ENCODE measurements at places on chromosomes 3 and 15.

- DNase-seq, result no peak
Observed at GRCh38 chr3:112115806-112116383, 17.2 kb downstream of the GCSAM start.

GRCh38 chr15:70348226-70348543, 250.5 kb upstream of the TLE3 start:
- no peak for DNase-seq

DNA sequence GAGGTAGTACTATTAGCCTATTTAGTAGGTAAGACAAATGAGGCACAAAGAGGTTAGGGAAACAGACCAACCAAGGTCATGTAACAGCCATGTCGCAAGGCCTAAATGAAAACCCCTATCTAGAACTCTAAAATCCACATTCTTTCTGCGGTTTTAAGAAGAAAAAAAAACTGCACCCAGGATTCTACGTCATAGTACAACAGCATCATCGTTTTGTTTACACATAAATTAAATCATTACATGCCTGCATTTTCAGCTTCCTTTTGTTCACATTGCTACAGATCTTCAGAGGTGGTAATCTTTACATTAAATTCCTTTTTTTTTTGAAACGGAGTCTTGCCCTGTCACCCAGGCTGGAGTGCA, 548 bp upstream of the PSMD6 start:
- no peak for DNase-seq

GRCh38 chr15:61083081-61083787, 145.9 kb downstream of the RORA start:
- DNase-seq, result no peak

DNA sequence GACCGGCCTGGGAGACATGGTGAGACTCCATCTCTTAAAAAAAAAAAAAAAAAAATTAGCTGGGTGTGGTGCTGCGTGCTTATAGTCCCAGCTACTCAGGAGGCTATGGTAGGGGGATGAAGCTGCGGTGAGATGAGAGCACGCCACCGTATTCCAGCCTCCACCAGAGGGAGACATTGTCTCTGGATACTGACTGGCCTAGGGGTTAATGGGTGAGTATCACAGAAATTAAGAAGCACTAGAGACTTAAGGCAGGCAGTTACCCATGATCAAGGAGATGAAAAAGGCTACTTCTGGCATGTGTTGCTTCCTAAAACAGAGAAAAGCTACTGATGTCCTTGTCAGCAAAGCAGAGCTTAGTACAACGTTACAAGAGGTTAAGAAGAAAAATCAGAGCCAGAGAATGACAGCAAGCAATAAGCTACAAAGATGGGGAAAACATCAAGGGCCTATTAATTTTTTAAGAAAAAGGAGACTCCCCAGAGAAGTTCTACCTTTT, 8.6 kb downstream of the TFRC start:
- no peak for DNase-seq

GRCh38 chr3:5262507-5262906, 75.0 kb downstream of the EDEM1 start:
- no peak for DNase-seq

DNA sequence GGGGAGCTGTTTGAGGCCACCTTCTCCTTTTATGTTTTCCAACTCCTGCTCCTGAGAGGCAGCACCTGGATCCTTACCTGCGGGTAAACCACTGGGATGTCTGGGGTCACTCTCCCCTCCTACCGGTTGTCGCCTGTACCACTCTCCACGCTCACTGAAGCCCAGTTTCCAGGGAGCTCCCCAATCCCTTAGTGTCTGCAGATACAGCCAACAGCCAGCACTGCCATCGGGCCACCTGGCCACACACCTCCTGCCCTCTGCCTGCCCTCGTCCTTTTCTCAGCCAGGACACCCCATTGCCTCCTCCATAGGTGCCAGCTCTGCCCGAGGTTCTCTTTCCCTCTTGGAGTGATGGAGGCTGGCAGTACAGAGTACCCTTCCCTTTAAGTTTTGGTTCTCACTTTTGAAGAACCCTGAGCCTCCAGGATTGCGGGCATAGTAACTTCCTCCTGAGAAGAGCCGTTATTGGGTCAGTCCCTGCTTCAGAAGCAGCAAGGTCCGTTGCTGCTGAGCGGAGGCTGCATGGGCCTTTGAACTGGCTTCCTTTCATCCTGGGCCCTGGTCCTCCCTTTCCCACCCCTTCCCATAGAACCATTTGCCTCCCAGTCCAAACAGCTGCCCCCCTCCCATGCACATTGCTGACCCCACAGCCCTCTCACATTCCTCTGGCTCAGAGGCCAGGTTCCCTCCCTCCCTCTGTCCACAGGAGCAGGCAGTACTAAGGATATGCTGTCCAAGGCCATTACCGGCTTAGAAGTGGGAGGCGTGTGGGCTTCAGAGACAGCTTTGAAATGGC, 30.9 kb downstream of the ARNT2 start:
- no peak for DNase-seq

DNA sequence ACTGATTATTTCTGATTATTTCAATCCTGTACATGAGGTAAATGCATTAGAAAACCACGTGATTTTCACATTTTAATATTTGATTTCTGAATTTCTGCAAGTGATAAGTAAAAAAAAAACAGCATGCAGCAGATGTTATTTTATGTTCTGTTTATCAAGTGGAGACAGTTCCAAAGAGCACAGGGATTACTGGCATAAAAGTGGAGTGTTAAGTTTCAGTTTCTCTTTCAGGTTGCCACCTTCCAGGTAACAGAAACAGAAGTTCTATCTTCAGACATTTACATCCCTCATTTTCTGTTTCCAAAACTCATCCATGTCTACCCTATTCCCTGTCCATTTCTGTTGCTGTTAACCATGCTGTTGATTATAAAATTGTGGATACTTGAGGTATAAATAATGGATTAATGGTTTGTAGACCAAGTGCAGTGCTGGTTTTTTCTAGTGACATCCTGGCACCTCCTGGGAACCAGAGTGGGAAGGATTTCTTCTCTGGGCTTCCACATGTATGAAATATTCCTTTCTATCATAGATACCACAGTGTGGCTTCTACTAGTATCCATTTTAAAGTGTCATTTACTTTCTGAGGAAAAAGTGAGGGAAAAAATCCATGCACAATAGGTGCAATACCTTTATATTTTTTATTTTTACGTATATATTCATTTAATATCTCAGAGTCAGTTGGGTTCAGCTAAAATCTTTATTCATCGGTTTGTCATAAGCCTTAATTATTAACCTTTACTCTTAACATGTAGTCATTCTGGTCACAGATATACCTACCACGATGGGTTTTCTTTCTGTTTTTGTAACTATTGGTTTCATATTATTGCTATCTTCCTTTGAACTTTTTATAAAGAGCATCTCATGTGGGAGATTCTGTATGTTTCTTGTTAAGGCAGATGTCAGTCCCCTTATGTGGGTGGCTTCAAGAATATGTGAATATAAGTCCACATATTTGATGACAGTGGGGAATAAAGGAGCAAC, 1010.0 kb downstream of the SQOR start:
- no peak for DNase-seq

- DNase-seq, result peak; percentile 48
Observed at GRCh38 chr3:179147514-179147872, 664 bp upstream of the PIK3CA start.

GRCh38 chr15:38782156-38782555, 217.5 kb upstream of the RASGRP1 start:
- DNase-seq, result no peak

DNA sequence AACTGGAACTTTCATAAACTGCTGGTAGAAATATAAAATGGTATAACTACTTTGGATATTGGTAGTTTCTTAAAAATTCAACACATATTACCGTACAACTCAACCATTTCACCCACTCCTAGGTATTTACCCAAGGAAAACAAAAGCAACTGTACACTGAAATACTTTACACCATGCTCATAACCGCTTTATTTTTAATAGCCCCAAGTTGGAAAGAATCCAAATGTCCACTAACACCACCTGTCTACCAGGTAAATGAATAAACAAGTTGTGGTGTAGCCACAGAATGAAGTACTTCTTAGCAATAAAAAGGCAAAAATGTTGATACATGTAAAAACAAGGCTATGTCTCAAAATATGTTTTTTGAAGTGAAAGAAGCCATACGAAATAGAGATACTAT, 215.9 kb upstream of the PEX5L start:
- DNase-seq, result no peak

- DNase-seq, result peak; percentile 14
Observed at GRCh38 chr3:10351013-10351735, 30.3 kb upstream of the SEC13 start.

GRCh38 chr3:175932586-175932985, 1073.5 kb downstream of the NAALADL2 start:
- no peak for DNase-seq

GRCh38 chr3:78351334-78351733, 1311.4 kb downstream of the ROBO2 start:
- DNase-seq, result no peak

DNA sequence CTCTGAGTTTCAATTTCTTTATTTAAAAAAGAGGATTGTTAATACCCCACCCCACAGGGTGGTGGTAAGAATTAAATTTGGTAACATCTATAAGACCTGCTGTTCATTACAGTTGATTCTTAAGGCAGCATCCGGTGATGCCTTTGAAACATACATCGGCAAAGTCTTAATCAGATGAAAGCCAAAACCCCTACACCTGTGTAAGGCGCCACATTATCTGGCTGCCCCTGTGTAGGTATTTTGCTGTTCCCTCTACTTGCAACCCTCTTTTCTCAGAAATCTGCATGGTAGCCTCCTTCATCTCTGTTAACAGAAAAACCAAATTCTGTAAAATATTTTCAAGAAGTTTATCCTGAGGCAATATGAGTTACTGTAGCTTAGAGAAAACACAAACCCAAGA, 90.0 kb downstream of the ST6GAL1 start:
- no peak for DNase-seq

- no peak for DNase-seq
Observed at GRCh38 chr3:155673421-155673820, 71.5 kb downstream of the PLCH1 start.

- DNase-seq, result no peak
Observed at GRCh38 chr3:101284757-101285156, 35.6 kb downstream of the IMPG2 start.

DNA sequence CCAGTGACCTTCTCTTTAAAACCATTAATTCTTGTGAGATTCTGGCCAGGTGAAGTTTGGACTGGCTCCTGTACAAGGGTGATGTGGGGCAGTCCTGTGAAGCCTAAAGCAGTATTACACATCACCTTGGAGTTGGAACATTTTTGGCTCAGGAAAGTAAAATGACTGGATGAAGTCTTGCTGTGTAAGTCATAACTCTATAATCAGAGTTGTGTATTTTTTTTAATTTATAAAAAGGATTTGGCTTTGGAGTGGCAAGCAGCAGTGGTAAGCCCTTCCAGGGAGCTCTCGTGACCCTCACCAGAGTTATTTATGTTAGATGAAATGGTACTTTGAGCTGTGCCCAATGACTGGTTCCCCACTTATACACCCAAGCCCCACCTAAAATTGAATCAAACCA, 331.2 kb upstream of the DCBLD2 start:
- DNase-seq, result no peak

GRCh38 chr3:35724106-35724505, 84.8 kb downstream of the ARPP21 start:
- DNase-seq, result no peak

- DNase-seq, result no peak
Observed at GRCh38 chr15:31458596-31459399, 132.2 kb downstream of the KLF13 start.

DNA sequence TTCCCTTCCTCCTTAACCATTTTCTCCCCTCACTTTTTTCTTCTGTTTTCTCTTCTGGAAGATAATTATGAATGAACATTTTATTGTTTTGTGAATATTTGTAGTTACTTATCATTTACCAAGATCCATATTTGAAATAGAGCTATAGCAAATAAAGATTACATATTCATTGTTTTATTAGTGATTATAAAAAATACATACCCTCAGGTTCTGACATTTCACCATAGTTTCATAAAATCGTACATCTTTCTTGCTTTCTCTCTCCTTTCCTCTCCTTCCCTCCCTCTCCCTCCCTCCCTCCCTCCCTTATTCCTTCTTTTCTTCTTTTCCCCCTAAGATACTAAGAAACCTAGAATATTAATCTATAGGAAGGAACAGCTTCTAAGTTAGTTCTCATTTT, 410.9 kb upstream of the GOLIM4 start:
- no peak for DNase-seq

GRCh38 chr3:113676261-113676660, 20.2 kb downstream of the USF3 start:
- no peak for DNase-seq

GRCh38 chr3:59978979-59979378, 929.2 kb upstream of the CFAP20DC start:
- DNase-seq, result no peak

DNA sequence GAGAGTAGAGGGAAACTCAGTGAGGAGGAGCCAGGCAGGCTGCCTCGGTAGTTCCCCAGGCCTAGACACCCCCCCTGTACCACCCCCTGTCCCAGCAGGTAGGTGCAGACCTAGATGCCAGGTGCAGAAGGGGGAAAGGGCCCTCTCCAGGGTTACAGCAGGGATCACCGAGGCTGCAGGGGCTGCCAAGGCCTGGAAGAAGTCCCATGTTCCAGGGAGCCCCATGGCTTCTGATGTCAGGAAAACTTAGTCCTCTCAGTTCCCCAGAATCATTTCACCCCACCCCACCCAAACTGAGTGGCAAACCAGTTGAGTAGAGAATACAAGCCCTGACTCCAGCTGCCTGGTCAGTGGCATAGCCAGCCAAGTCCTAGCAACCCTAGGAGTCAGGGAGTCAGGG, 7.4 kb upstream of the SEMA3B start:
- no peak for DNase-seq

DNA sequence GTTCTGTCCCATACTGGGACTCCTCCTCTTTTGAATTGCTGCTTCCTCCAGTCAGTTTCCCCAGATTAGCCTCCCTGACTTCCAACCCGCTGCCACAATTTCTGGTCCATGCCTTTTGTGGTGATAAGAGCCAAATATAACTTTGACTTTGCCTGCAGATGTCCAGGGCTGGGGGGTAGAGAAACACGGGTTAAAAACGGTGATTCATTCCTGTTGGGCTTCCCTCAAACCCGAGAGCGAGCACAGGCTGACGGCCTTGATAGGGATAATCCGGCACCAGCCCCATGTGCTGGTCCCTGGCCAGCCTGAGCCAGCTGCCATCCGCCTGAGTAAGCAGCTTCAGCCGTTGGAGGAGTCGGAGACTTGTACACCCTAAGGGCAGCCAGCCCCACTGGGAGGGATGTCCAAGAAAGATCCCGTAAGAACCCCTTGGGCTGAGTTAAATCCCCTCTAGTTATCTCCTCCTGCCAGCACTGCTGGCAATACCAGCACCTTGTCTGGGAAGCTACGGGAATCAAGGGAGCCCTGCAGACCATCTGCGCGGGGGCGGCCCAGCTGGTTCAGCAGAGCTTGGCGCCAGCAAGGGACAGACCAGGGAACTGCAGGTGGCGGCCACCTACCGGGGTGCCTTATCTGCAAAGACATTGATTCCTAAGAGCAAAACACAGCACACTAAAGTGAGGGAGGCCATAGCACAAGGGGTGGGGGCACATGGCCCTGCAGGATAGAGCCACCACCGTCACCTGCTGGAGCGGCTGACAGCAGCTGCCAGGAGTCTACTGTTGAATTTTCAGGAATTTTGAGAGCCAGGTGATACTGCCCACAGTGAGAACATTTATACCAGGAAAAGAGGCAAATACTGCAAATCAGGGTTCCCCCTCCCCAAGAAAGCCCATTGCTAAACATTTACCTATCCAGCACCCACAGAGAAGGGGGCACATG, 18.1 kb downstream of the CSPG4 start:
- DNase-seq, result no peak

All from lower lobe of right lung (tissue), 2 donors.